Stimulated activated CD4-positive, alpha-beta T cell treated with anti-CD3 and anti-CD28 coated beads, Interleukin-1b, Interleukin-23, amount 100 ng/mL, for 4 hours (primary cell): ENCODE measurements at places on chromosomes 12 and 14.

DNA sequence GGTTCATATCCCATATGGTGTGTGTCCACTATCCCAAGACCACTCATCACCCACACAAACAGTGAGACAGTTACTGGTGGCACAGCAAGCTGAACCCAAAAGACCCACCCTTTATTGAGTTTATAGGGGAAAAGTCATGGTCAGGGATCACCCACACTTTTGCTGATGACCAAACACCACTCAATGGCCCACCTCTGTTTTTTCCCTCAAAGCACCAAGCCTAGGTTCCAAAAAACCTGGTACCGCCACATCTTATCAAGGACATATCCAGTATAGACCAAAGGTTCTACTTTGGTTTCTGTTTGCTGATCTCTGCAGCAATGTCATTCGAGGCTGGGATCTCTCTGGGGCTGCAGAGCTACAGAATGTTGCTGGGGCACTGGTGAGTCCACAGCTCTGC is 19.7 kb upstream of the OR6S1 start:
- no peak for DNase-seq

DNA sequence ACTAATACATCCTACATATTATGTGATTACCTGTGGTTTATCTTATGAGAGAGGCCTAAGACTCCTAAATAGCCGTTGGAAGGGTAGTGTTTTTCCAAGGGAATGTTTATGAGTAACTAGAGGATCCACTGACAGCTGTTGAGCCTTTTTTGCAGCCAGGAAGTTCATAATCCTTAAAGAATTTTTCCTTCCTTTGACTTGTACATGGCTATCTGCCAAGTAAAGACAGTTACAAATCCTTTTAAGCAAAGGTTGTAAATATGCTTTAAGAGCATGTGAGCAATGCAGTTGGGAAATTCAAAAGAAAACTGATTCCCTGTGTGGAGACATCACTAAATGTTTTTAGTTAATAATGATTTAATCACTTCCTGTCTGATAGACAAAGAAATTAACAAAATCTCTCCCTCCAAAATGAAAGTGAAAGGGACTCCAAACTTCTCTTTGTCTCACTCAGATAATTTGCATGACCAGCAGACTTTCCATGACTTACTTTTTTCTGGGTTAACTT is 333.8 kb downstream of the PDZRN4 start:
- no peak for DNase-seq

DNA sequence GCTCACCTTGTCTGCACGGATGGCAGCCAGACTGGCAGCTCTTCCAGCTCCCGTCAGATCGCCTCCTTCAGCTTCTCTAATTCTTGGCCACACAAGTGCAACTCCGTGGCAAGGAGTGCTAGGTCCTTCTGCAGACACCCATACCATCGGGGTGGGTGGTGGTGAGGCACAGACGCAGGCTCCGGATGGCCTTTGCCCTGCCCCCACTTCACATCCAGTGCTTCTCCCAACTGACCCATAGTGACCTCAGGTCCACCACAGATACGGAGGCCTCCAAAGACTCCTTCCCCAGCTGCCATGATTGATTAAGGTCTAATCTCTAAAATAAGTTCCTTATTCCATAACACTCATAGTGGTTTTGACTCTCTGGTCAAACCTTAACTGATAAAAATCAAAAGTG is 19.9 kb upstream of the CD27 start:
- no peak for DNase-seq

GRCh38 chr14:64549791-64550620 is at the start of gene PPP1R36:
Gene PPP1R36 (plus strand): TSS chr14:64549961. CDS start chr14:64549998, 37 bp downstream.
- DNase-seq: peak; percentile 38

- no peak for DNase-seq
Measured at GRCh38 chr14:26394150-26394810, 203.6 kb downstream of the NOVA1 start.

DNA sequence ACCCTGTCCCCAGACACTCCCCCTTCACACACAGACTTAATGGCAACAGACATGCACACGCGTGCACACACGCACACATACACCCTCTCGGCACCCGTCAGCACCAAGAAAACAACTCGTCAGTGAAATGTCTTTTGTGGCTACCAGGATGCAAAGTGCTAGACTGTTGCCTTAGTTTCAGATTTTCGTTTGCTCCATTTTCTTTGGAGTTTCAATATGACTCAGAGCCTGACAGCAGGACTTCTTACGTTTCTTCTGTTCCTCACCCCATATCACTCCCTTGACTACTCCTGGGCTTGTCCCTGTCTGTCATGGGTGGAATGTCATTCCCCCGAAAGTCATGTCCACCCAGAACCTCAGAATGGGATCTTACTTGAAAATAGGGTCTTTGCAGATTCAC is 182.9 kb downstream of the GLT1D1 start:
- DNase-seq: no peak

DNA sequence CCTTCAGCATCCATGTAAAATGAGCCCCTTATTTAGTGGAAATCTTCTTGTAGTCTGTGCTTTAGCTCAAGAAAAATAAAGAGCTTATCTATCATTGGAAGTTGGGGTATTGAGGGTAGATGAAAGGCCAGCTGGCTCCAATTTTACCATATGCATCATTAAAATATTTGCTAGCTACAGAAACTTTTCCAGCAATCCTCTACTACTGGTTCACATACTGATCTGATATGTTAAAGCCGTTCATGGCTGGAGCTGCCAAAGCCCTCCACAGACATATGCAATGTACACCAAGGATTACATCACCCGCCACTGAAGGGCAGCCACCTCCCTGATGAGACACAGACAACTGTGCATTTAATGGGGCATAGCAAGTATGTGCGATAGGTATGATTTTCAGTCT is 1205.3 kb downstream of the GALC start:
- no peak for DNase-seq

- DNase-seq: no peak
Measured at GRCh38 chr12:116015525-116015924, 262.0 kb downstream of the MED13L start.

DNA sequence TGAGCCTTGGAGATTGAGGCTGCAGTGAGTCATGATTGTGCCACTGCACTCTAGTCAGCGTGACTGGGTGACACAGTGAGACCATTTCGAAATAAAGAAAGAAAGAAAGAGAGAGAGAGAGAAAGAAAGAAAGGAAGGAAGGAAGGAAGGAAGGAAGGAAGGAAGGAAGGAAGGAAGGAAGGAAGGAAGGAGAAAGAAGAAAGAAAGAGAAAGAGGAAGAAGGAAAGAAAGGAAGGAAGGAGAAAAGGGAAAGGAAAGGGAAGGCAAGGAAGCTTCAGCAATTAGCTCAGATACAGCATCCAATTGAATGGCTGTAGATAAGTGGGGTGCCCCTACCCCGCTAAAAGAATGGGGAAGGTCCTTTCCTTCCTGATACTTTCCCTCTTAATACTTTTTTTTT is 9.5 kb upstream of the NAA30 start:
- DNase-seq: no peak

DNA sequence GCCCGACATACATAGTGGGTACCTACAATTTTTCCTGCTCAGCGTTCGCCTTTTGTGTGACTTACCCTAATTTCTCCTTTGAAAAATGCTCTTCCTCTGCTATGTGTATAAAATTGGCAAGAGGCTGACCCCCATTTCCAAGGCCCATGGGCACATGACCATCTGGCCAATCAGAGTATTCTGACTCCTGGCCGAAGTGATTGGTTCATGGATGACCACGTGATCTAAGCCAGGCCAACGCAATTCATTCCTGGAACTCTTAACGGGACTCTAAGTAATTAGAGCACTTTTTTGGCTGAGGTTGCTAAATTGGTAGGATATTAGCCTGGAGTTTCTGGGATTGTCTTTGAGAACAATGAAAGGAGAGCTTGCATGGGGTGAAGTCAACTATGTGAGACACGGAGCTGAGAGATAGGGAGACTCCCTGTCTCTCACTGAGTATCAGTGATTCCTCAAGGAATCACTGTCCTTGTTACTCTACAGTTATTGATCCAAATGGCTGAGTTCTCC is 110.1 kb upstream of the TBX3 start:
- DNase-seq: no peak

DNA sequence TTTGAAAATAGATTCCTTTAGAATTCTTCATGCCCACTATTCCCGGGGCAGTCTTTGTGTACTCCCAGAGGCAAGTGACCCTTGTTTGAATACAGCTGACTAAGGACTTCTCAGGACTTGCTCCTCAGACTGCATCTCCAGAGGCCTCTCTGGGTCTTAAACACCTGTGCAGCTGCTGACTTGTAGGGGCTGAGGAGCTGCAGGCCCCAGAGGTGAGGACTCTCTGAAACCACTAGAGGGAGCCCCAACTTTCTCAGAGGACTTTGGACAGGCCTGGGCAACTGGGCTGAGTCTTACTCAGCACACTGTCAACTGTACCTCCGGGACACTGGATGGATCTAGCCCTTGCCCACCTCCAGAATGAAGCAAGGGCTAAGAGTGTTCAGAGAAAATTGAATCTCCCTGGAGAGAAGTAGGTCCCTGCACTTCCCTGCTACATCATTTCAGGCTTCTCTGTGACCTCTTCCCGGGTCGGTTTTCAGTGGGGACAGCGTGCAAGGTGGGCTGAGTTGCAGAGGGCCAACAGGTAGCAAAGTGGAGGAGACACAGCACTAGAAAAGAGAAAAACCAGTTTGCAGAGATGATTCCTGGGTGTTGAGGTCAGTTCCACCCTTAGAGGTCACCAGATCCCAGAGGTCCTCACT is 164.6 kb downstream of the TMEM117 start:
- DNase-seq: peak; percentile 2

GRCh38 chr12:7042842-7043241 is 17.7 kb upstream of the C1S start:
- DNase-seq: no peak

GRCh38 chr12:81874586-81874985 is 115.4 kb upstream of the PPFIA2 start:
- DNase-seq: no peak

DNA sequence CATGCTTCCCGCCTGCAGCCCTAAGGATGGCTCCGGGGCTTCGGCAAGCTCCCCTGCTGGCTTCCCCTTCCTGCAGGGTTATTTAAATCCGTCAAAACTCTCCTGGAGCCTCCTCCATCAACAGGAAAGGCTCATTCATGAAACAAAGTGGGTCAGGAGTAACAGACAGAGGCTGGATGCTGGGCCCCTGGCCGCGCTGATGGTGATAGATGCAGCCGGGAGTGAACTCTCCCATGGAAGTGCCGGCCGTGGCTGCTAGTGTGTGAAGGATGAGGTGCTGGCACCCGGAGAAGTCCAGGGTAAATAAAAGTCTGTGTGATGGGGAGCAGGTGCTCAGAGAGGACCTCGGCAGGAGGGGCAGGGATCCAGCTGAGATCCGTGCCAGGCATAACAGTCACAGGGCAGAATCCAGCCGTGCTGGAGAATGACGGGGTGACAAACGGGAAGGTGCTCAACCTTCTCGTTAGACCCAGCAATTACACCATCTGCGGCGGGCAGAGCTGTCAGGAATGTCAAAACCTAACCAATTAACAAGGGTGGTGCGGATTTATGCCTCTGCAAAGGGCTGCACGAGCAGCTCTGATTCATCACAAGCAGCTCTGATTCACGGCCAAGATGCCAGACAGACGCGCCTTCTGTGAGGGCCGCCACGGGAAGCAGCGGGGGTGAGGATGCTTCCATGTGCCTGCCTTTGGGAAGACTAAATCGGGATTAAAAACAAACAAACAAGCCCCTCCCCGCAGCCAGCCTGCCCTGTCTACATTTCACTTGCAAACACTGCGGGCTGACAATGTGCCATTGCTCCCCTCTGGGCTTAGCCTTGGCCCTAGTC is 55.6 kb downstream of the SYNE3 start:
- no peak for DNase-seq

- no peak for DNase-seq
Measured at GRCh38 chr12:56202366-56202765, 13.1 kb upstream of the SMARCC2 start.

GRCh38 chr12:44574586-44574985 is 301.5 kb downstream of the NELL2 start:
- no peak for DNase-seq

DNA sequence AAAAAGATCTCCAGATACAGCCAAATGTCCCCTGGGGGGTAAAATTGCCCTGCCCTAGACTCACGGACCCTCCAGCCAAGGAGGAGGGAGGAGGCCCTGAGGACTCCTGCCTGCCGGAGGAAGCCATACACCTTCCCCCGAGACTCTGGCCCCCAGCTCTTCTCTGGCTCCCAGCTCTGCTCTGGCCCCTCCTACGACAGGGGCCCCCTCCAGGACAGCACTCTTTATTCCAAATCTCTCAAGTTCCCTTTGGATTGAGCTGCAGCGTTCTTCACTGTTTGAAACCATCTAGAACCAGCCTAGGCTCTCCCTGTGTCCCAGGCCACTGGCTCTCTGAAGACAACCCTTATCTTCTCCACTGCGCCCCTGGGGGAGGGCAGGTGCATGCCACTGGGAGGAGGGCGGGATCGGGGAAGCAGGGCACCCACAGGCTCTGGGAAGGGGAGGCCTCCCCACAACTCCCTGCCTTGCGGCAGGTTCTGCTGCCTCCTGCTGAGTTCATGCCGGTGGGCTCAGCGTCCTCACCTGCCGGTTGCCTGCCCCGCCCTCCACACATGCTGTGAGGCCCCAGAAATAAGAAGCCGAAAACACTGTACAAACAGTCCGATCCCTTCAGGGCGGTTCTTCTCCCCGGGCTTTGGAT is 112.7 kb downstream of the DICER1 start:
- DNase-seq: no peak

GRCh38 chr12:17810399-17810798 is 279.6 kb downstream of the RERGL start:
- no peak for DNase-seq

GRCh38 chr12:96070670-96071279 is 35.4 kb upstream of the LTA4H start:
- no peak for DNase-seq

DNA sequence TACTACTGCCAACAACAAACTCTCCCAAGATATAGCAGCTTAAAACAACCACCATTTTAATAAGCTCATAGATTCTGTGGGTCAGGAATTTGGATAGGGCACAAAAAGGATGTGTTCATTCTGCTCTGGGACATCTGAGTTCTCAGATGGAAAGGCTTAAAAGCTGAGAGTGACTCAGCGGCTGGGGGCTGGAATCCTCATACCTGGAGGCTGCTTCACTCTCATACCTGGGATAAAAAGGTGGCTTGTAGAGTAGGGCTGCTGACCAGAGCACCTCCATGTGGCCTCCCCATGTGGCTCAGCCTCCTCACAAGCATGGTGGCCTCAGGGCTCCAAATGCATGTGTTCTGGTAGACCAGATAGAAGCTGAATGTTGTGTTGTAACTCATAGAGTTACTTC is 20.2 kb upstream of the PELI2 start:
- no peak for DNase-seq

DNA sequence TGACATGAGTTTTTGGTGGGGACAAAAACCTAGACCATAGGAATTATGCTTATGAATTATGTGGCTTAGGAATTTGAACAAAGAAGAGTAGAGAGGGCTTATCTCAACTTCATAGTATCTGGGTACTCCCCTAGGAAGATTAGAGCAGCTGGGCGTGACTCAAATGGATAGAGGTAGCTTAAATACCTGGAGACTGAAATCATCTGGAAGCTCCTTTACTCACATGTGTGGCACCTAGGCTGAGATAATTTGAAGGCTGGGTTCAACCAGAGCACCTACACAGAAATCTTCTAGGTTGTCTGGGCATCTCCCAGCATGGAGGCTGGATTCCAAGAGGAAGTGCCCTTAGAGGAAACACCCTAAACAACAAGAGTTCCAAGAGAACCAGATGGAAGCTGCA is 393.9 kb downstream of the ADAMTS20 start:
- DNase-seq: no peak
